HepG2 (cell line): ENCODE measurements at places on chromosomes 5 and 9. TPM values are rescaled to one million over a fixed set of nuclear protein-coding genes. Genes with fewer than 3 reads are reported as not detected.

The TESK1 gene
- 3.1 and 7.3 TPM in 2 replicates for total RNA-seq

The EFNA5 gene
- not detected in 2 replicates for total RNA-seq

The EGFLAM gene
- total RNA-seq: not detected in 2 replicates

The SHB gene
- total RNA-seq: 14.7 and 19.4 TPM in 2 replicates

The ZNF879 gene
- total RNA-seq: 2.6 and 2.8 TPM in 2 replicates

The TAF11L10 gene
- not detected in 2 replicates for total RNA-seq

The DEPDC1B gene
- total RNA-seq: 51.3 and 78.3 TPM in 2 replicates

The IL9 gene
- total RNA-seq: not detected in 2 replicates

The IQGAP2 gene
- total RNA-seq: 83.3 and 143 TPM in 2 replicates

The SLC9A3 gene
- total RNA-seq: 1.2 and 1.8 TPM in 2 replicates

The OCLN gene
- total RNA-seq: 28.4 and 34.8 TPM in 2 replicates

The ADAMTS2 gene
- 0.18 and 0.24 TPM in 2 replicates for total RNA-seq

The CDC25C gene
- total RNA-seq: 27.6 and 44.1 TPM in 2 replicates

The GCNT1 gene
- 0.18 and 0.55 TPM in 2 replicates for total RNA-seq

The RNF183 gene
- total RNA-seq: 0.13 TPM in 1 of 2 replicates, not detected in the other

The AK3 gene
- total RNA-seq: 109 and 153 TPM in 2 replicates
